ENCODE measurements at places on chromosomes 2 and 18. TPM values are rescaled to one million over a fixed set of nuclear protein-coding genes. Genes with fewer than 3 reads are reported as not detected.

- peak; percentile 69 for DNase-seq
Observed at GRCh38 chr2:120177001-120177621, 46.1 kb downstream of the TMEM185B start.

DNA sequence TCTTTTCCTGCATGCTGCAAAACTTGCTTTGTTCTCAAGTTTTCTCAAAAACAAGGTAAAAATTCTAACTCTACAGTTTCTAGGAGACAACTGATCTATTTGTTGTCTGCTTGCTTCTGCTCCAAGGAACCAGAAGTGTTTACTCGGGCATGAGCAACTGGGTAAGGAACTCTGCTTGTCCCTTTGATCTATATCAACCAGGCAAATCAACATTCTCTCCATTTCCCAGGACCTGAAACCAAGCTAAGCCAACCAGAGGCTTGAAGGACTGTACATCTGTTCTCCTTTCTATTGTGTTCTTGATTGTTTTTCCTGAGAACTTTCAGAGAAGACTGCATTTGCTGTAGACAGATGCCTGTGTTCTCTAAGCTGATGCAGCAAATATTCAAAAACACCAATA is 335.0 kb upstream of the KCNH7 start:
- no peak for DNase-seq

GRCh38 chr2:215447673-215448081 is 11.8 kb upstream of the FN1 start:
- no peak for DNase-seq

- DNase-seq: no peak
Observed at GRCh38 chr2:155528034-155528433, 804.5 kb downstream of the NR4A2 start.

- DNase-seq: peak; percentile 89
Observed at GRCh38 chr18:79496978-79497637, 101.4 kb downstream of the NFATC1 start.

- DNase-seq: no peak
Observed at GRCh38 chr2:128773641-128774319, 455.1 kb upstream of the HS6ST1 start.

DNA sequence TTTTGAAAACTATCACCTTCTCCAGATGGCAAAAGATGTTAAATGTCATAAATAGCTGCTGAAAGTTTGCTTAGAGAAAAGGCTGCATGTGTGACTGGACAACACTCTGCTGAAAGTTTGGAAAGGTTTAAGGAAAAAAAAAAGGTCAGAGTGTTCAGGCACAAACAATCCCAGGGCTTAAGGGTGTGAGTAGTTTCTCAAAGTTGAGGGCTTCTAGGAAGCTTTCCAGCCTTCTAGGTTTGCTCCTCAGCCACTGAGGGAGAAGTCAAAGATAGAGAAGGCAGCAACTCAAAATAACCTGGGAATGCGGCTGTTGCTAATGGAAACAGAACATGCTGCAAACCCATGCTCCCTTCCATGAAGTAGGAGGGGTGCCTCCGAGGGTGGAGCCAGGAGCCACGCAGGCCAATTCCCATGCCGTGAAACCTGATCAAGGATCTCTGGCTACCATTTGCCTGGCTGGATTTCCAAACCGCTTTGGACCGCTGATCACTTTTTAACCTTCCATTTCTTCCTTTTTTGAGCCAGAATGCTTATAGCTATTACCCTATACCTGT is 88.0 kb downstream of the TEX51 start:
- peak; percentile 35 for DNase-seq

- DNase-seq: no peak
Observed at GRCh38 chr2:28086611-28087010, 196.1 kb downstream of the BABAM2 start.

- DNase-seq: no peak
Observed at GRCh38 chr18:50606609-50607008, 46.7 kb downstream of the MAPK4 start.

- no peak for DNase-seq
Observed at GRCh38 chr18:12026562-12026961, 45.3 kb downstream of the IMPA2 start.

- DNase-seq: no peak
Observed at GRCh38 chr2:80396276-80396675, 91.7 kb upstream of the LRRTM1 start.

GRCh38 chr2:109558076-109558882 is 55.5 kb downstream of the SEPTIN10 start:
- peak; percentile 91 for DNase-seq

- DNase-seq: no peak
Observed at GRCh38 chr2:45370369-45370768, 240.7 kb downstream of the SRBD1 start.

DNA sequence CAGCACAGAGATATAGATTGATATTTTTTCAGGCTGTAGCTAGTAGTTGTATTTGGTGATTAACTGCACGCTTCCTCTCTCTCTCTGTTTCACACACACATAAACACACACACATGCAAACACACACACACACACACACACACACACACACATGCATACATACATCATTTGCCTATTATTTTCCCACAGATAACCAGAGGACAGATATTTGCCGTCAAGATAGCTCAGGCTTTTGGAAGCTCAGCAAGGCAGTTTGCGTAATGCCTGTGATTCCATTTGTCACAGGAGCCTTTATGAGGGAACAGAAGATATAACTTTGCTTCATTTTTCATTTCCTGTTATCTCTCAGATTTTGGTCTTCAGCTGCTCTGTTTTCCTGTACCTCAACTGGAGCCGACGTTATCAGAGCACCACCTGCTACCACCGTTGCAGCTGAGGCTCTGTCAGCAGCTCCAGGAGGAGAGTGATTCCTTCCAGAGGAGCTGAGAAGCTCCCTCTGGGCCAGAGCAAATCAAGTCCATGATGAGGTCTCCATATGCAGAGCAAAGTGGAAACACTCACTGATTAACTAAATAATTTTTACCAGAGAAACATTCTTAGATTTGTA is 341.9 kb upstream of the PIK3C3 start:
- no peak for DNase-seq

- no peak for DNase-seq
Observed at GRCh38 chr2:213161759-213162515, 10.5 kb upstream of the IKZF2 start.

DNA sequence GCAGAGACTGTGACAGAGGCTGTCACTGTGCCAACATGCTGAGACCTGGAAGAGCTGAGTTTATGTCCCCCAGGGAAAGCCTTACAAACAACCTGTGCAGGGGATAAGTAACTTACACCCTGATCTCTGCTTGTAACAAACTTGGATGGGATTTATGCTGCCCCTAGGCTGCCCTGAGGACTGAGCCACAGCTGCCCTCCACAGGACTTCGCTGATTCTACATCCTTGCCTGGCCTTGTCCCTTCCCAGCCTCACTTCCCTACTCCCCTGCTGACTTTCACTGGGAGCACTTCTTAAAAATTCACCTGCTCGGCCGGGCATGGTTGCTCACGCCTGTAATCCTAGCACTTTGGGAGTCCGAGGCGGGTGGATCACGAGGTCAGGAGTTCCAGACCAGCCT is 45.9 kb upstream of the ASAP2 start:
- DNase-seq: no peak

GRCh38 chr2:85887566-85888019 is 1.2 kb downstream of the ST3GAL5 start:
- peak; percentile 53 for DNase-seq

DNA sequence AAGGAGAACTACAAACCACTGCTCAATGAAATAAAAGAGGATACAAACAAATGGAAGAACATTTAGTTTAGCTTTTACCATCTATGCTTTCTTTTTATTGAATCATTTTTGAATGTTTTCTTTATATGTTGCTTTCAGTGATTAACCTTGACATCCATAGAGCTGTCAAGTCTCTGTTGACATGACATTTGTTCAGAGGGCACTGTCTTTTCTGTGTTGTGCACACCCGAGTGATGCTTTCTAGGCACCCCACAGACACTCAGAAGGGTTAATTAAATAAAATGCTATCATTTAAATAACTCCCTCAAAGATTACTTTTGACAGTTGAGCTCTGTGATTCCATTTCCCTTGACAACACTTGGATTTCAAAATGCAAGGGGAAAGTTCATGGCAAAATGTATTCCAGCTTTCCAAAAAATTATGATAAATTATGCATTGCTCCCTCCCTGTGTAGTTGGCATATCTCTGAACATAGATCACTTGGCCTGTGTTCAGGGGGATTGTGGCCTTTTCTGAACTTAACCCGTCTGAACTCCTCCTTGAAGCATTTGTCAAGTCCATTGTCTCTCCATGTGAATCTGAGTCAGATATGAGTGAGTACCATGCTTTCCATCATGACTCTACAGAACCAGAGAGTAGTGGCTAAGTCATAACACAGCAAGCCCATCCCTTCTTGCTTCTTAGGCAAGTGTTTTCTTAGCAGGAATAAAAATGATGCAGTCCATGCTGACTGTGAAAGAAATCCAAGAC is 372.6 kb downstream of the RPRM start:
- no peak for DNase-seq

- no peak for DNase-seq
Observed at GRCh38 chr2:197090742-197091367, 164.3 kb upstream of the PGAP1 start.

- DNase-seq: no peak
Observed at GRCh38 chr2:162462911-162463310, 119.0 kb downstream of the GCA start.

GRCh38 chr2:171583566-171583965 is 61.3 kb downstream of the CYBRD1 start:
- DNase-seq: no peak

DNA sequence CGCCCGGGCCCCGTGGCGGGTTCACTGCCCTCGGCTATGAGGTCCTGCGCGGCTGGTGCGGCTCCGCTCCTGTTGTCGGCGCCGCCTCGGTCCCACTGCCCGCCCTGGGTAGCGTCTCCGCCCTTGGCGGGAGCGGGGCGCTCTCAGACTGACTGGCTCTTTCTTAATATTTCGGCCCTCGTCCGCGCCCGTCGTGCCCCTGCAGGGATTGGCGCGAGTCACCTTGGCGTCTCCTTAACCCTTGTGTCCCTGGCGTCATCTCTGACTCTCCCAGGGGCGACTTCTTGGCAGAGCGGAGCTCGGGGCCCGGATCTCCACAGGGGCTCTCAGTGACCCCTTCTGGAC is 1.3 kb downstream of the PTMA start:
- peak; percentile 56 for DNase-seq

GRCh38 chr2:71458413-71459083 is 5.2 kb downstream of the DYSF start:
- DNase-seq: no peak

DNA sequence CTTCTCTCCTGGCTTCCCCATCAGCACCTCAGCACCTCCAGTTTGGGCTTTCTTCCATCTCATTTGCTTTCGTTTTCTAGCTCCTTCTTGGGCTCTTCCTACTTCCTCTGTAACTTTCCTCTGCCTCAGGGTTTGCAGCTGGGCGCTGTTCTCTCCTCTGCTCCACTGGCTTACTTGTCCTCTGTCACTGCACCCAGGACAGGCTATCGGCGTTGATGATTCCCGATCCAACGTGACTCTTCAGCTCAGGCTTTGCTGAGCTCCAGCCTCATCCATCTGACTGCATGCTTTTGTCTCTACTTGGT is 362.4 kb downstream of the CYRIA start:
- no peak for DNase-seq

DNA sequence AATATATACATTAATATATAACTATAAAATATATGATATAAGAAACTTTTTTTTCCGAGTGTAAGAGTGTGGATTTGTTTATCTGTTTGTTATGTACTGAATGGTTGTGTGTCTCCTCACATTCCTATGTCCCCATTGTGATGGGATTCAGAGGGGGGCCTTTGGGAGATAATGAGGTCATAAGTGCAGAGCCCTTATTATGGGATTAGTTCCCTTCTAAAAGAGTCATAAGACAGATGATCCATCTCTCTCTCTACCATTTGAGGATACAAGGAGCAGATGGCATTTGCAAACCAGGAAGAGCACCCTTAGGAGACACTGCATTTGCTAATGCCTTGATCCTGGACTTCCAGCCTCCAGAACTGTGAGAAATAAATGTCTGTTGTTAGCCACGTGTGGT is 30.3 kb upstream of the SAP130 start:
- no peak for DNase-seq

- DNase-seq: peak; percentile 32
Observed at GRCh38 chr18:62637807-62638687, 77.3 kb upstream of the PHLPP1 start.

DNA sequence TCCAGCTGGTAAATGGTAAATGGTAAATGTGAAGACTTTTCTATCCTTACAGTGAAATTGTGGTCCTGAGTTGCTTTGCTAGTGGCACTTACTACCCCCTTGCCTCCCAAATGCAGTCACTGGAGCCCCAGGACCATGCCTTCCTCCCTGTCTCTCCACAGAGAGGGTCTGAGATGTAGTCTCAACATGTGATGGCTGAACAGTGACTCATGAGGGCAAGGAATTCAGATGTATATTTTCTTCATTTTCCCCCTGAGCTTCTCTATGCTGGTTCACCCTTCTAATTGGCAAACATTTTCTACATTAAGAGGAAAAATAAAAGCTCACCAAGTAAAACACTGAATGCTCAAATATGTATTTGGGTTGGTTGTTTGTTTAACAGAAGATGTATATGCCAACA is 232.0 kb downstream of the SH3BP4 start:
- DNase-seq: no peak

DNA sequence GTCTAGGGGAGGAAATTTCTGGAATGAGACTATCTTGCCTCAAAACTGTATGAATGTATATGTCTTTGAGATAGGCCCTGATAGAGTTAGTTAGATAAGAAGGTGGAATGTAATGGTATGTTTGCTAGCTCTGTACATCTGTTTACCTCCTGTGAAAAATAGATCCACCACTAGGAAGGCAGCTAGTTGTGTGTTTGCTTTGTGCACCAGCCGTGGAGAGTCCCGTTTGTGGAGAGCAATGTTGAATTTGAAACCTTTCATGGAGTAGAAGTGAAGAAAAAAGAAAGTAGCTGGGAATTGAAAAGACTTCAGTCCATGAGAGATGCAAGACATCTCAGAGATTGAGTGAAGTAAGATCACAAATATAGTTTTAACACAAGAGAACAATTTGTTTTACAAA is 25.4 kb downstream of the ASXL3 start:
- DNase-seq: no peak

DNA sequence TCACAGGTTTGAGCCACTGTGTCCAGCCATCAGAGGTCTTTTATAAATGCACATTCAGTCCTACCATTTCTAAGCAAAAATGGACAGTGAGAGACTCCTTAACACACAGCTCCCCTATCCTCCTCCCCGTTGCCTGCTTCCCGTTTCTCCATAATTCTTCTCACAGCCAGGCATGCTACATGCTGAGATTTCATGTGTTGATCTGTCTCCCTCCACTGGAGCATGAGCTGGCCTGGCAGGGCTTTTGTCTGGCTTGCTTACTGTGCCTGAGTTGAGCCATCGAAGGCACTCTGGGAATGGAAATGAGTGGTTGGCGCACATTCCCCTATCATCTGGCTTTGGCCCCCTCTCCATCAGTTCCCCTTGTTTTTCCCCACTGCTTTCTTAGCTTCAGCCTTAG is 413.5 kb downstream of the PTPRM start:
- no peak for DNase-seq

The SCYGR6 gene
- total RNA-seq: not detected

The LYG1 gene
- total RNA-seq: not detected

The ASXL3 gene
- 8.0 TPM for total RNA-seq

The PRSS56 gene
- not detected for total RNA-seq

The DSG4 gene
- not detected for total RNA-seq

The VSNL1 gene
- not detected for total RNA-seq

The SCYGR4 gene
- not detected for total RNA-seq

The CD8B2 gene
- total RNA-seq: not detected

The ALLC gene
- total RNA-seq: not detected

The FAM110C gene
- 8.7 TPM for total RNA-seq

The G6PC2 gene
- total RNA-seq: not detected

The CCDC102B gene
- total RNA-seq: 11.2 TPM

The NCL gene
- 72.3 TPM for total RNA-seq

All from stomach (tissue), 19 donors.